ENCODE measurements at places on chromosomes 5 and 9.

GRCh38 chr9:71975833-71976232, 64.4 kb downstream of the C9orf85 start:
- DNase-seq: no peak

DNA sequence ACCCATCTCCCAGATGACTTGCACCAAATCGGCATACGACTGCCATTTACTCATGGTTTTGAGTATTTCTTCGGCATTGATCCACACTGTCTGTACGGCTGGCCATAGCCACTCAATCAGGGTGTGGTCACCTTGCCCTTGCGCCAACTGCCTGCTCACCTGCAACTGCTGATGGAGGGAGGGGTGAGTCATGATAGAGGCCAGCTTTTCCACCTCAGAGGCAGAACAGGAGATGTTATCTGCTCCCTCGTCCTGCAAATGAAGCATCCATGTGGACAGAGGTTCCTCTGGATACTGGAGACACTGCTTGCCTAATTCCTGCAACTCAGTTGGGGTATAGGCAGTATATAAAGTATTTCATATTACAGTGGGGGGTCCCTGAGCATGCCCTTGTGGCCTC, 85.6 kb upstream of the ATP10B start:
- DNase-seq: no peak

DNA sequence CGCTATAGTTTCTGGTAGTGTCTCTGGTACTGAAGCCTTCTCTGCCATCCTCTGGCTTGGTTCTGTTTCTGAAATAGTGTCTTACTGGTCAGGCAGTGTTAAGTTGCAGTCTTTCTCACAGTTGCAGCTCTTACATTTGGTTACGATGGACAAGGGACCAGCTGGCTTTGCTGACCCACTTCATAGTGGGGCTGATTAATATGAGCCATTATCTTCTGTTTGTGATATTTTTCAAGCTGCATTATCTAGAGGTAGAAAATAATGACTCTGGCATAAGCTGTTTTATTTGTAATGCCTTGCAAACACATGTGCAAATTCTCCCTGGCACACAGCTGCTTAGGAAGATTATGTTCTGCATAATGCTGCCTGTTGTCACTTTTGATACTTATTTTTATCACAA, 199.1 kb downstream of the KDM4C start:
- DNase-seq: no peak

DNA sequence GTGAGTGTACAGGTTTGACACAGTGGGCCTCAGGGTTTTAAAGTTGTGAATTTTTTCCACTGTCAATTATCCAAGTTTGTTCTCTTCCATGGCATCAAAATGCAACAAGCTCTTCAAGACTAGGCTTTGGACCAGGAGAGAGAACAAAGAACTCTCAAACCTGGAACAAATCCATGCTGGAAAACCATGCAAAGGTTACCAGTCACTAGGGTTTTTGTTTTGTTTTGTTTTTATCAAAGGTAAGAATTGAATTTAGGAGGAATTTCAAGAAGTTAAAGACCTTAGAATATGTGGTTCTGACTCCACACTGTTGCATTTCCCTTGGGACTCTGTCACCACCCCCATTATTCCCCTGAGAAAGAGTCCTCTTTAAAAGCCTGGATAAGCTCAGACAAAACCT, 191.1 kb upstream of the PIK3R1 start:
- no peak for DNase-seq

DNA sequence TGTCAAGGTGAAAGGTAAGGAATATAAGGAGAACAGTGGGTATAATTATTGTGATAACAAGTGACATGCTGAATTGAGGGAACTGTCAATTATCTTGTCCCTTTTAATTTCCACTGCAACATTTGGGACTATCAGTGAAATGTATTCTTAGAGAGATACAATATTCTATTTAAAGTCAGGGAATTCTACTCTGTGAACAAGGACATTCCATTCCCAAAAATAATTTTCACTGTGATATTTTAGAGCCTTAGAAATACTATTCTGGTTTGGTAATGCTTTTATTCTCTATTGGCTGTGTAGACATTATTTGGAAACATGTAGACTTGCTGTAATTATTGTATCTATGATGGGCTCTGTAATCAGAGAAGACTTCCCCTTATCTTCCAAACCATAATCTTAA, 248.0 kb upstream of the PCSK5 start:
- DNase-seq: no peak

GRCh38 chr5:128234928-128235641, 151.5 kb downstream of the SLC12A2 start:
- no peak for DNase-seq

DNA sequence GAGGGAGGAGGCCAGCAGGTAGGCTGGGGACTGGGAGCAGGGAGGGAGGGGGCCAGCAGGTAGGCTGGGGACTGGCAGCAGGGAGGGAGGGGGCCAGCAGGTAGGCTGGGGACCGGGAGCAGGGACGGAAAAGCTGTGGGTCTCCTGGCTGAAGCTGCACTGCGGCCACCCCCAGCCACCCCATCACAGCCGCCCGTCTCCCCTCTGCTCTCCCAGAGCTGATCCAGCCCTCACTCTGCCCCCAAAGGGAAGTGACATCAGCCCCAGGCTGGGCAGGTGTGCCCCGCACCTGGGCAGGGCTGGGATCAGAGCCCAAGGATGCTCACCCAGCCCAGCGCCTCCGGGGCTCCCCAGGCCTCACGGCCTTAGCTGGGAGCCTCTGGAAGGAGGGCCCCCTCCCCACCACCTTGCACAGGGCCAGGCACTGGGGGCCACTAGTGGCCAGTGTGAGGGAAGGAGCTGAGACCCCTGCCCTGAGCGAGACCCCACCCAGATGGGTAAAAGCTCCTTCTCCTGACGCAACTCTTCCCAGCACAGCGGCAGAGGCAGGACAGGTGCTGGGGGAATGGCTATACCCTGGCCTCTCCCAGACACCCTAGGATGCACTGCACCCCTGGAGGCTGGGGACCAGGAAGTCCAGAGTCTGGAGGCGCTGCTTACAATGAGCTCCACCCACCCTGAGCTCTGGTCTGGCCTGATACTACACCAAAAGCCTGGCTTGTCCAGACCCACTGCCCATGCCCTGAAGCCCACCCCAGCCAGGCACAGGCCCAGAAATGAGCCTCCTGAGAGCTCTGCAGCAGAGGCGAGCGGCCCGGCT, 11.6 kb downstream of the AGPAT2 start:
- DNase-seq: no peak

DNA sequence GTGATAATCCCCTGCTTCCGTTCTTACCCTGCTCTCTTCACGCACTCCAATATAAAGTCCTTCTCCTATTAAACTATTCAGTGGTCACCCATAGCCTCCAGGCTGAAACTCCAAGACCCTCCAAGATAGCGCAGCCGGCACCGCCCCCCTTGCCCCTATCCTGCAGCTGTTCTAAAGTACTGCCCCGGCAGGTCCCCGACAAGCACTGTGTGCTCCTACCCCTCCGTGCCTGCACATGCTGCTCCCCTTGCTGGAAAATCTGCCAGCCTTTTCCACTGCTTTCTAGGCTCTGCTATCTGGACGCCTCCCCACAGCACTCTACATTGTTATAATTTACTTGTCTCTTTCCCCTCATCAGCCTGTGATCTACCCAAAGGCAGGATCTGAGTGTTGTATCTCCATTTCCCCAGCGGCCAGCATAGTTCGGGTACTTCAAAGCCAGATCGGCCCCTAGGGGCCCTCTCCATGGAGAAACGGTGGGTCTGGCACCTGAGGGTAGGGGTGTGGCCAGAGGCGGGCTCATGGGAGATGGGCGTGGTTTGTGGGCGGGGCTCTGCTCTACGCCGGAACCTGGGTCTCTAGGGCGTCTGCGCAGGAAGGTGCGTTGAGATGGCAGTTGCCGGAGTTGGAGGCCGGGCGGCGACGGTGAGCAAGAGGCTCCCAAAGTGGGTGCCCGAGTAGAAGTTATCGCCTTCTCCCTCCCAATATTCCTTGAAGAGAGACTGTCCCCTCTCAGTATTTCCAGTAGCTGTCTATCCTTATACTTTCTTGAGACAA, 83.5 kb upstream of the RUSC2 start:
- no peak for DNase-seq

GRCh38 chr5:107806705-107807104, 136.0 kb upstream of the EFNA5 start:
- DNase-seq: no peak

DNA sequence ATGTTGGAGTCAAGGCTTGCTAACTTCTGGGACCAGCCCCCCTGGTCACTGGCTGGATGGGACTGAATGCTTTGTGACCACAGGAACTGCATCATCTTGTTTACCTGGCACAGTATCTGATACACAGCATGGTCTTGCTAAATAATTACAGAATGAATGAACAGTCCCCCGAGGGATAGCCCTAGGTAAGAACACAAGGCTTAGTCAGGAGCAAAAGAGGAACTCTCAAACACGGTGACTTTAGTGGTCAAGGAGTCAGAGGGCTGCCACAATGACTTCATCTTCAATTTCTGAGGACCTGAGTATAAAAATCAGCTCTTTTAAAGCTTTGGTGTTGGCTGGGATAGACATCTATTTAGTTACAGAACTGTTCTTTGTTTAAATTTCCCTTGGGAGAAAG, 15.1 kb upstream of the CXCL14 start:
- DNase-seq: no peak

DNA sequence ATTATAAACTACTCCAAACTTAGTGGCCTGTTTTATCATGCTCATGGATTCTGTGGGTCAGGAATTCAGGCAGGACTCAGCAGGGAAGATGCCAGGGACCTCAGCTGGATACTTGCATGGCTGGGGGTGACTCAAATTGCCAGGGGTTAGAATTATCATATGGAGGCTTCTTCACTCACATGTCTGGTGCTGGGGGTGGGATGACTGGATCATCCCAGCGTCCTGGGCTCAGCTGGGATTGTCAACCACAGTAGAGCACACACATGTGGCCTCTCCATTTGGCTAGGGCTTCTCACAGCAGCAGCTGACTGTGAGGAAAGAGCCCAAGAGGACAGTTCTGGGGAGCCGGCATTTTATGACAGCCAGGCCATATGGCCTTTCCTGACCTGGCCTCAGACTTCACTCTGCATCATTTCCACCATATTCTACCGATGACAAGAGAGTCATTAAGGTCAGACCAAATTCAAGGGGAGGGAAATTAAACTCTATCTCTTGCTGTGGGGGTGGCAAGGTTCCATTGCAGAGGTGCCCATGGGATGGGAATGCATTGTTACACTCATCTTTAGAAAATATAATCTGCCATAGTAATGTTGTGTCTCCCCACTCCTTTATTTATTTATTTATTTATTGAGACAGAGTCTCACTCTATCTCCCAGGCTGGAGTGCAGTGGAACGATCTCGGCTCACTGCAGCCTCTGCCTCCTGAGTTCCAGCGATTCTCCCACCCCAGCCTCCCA, 5.2 kb upstream of the GRK6 start:
- no peak for DNase-seq

GRCh38 chr5:113035096-113035495, 58.5 kb downstream of the DCP2 start:
- DNase-seq: no peak

- no peak for DNase-seq
These were observed 45.6 kb upstream of the SLC25A51 start for GRCh38 chr9:37949576-37949975.

DNA sequence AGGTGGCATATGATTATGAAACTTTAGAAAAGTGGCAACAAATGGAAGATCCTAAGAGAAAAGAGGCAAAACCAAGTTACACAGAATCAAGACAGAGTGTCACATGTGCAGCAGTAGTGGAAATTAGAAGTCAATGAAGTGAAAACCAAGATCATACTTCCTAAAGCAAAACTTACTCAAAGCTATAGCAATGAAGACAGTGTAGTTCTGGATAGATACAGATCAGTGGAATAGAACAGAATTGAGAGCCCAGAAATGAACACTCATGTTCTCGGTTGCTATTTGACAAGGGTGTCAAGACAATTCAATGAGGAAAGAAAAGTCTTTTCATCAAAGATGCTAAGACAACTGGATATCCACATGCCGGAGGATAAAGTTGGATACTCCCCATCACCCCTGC, 43.5 kb downstream of the NAA35 start:
- no peak for DNase-seq

GRCh38 chr9:133471551-133472276, 7.2 kb downstream of the SLC2A6 start:
- no peak for DNase-seq

GRCh38 chr5:131481569-131481968, 153.5 kb downstream of the RAPGEF6 start:
- no peak for DNase-seq

- DNase-seq: no peak
These were observed 142.0 kb downstream of the EGFLAM start for GRCh38 chr5:38400365-38400764.

DNA sequence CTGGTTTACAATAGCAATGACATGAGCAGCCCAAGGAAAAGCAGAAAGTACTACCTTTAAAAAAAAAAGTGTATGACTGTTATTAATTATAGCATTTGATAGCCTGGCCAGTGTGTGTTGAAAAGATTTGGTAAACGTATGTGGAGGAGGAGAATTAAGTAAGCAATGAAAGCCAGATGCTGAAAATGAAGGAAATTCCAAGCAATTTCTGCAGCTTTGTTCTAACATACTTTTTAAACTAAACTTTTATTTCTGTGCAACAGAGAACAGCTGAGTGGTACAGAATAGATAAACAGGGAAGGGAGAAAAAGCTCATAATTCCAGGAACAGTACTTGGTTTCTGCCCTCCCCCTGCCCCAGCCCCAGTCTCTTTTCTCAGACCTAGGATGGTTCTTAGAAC, 252.6 kb downstream of the ADAMTSL1 start:
- DNase-seq: no peak

DNA sequence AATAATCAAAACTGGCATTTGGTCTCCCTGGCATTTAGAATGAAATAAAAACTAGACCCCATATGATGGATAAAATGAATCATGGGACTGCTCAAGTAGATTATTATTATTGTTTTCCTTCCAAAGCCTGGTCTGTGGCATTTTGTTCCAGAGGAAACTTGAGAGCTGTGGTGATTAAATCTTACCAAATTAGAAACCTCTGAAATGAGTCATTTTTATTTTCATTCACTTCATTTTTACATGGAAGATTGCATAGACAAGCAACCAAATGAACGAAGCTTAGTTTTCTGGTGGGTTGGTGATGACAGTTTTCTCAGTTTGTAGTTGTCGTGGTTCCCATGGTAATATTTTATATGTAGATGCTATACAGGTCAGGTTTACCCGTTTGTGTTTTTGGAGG, 23.4 kb downstream of the PAM start:
- no peak for DNase-seq

DNA sequence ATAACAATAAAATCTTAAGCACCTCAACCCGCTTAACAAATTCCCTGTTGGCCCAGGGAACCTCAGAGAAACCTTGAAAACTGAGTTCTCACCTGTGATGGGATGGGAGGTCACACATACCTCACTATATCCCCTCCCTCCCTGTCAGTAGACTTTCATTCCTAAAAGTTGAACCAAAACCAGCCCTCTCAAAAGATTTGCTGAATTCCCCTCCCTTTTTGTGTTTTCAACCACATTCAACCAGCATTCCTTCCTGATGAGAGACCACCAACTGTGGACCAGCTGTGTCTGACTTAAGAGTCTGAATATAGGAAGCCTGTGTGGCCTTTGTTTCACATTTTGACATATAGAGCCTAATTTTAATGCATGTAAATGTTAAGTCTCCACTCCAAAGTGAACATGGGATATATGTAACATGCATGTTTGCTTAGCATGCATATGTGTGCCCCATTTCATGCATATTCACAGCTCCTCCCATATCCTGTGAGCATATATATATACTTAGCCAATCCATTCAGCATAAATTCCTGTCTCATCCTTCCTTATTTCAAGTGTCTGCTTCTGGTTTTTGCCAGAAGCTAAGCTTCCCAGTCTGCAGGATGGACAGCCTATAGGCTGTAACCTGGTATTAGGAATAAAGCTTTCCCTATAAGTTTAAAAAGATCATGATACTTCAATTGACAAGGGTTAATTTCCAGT, 604.6 kb downstream of the PTPRD start:
- DNase-seq: no peak

Data from NCI-H2029 treated with DMSO at 0.1 percent for 48 hours (cell line).